Bronchial smooth muscle cell (primary cell): ENCODE measurements at places on chromosomes 5 and 9. TPM values are rescaled to one million over a fixed set of nuclear protein-coding genes. Genes with fewer than 3 reads are reported as not detected.

The CKMT2 gene
- total RNA-seq, result 1.3 and 3.6 TPM in 2 replicates

The ASS1 gene
- total RNA-seq, result 60.1 and 62.2 TPM in 2 replicates

The PPP2R2B gene
- total RNA-seq, result under 0.01 TPM in 1 of 2 replicates, not detected in the other

The DMAC1 gene
- 11.2 and 11.5 TPM in 2 replicates for total RNA-seq

The ERMP1 gene
- total RNA-seq, result 9.6 and 12.1 TPM in 2 replicates

The GRXCR2 gene
- not detected in 2 replicates for total RNA-seq

The ARHGEF28 gene
- total RNA-seq, result 2.5 and 12.3 TPM in 2 replicates

The FBP2 gene
- not detected in 2 replicates for total RNA-seq

The EQTN gene
- total RNA-seq, result not detected in 2 replicates

The KCNIP1 gene
- not detected in 2 replicates for total RNA-seq

The STK32A gene
- 0.09 and 0.32 TPM in 2 replicates for total RNA-seq

The CDKN2A gene
- 28.2 and 41.6 TPM in 2 replicates for total RNA-seq

The ZNF879 gene
- total RNA-seq, result 4.1 and 4.2 TPM in 2 replicates

The SHC3 gene
- 20.9 and 38.0 TPM in 2 replicates for total RNA-seq

The MGAT4B gene
- 101 and 137 TPM in 2 replicates for total RNA-seq

The PCAT7 gene
- total RNA-seq, result not detected in 2 replicates

The FCN2 gene
- total RNA-seq, result not detected in 2 replicates

The SPINK6 gene
- total RNA-seq, result not detected in 2 replicates

The N4BP3 gene
- total RNA-seq, result 1.6 and 1.8 TPM in 2 replicates

The IL12B gene
- total RNA-seq, result under 0.01 and 0.16 TPM in 2 replicates

The SLU7 gene
- 95.5 and 110 TPM in 2 replicates for total RNA-seq

The NUTM2F gene
- total RNA-seq, result not detected in 2 replicates

The BNC2 gene
- 28.8 and 42.7 TPM in 2 replicates for total RNA-seq

The ENDOG gene
- 17.5 and 22.2 TPM in 2 replicates for total RNA-seq

The FOXD4L5 gene
- 0.09 and 0.16 TPM in 2 replicates for total RNA-seq

The PROB1 gene
- total RNA-seq, result 0.26 and 1.3 TPM in 2 replicates

The ALAD gene
- 36.1 and 36.7 TPM in 2 replicates for total RNA-seq

The PRRX2 gene
- total RNA-seq, result 21.5 and 44.3 TPM in 2 replicates

The WHRN gene
- 1.4 and 1.5 TPM in 2 replicates for total RNA-seq

The MRPS27 gene
- 54.5 and 64.9 TPM in 2 replicates for total RNA-seq

The QRFP gene
- total RNA-seq, result not detected in 2 replicates

The NEUROG1 gene
- not detected in 2 replicates for total RNA-seq

The NTNG2 gene
- total RNA-seq, result 3.5 and 4.0 TPM in 2 replicates

The KIF4B gene
- under 0.01 and 0.09 TPM in 2 replicates for total RNA-seq

The AK3 gene
- 75.3 and 75.5 TPM in 2 replicates for total RNA-seq

The FOXI1 gene
- total RNA-seq, result not detected in 2 replicates

The PCA3 gene
- total RNA-seq, result under 0.01 and 0.26 TPM in 2 replicates

The ORM2 gene
- not detected in 2 replicates for total RNA-seq

The RPS23 gene
- total RNA-seq, result 3,336 and 4,702 TPM in 2 replicates

The HRCT1 gene
- total RNA-seq, result 0.16 and 0.17 TPM in 2 replicates

The BTNL3 gene
- not detected in 2 replicates for total RNA-seq

The PCDHGB7 gene
- 5.2 and 9.9 TPM in 2 replicates for total RNA-seq

The FBLL1 gene
- 0.26 and 0.79 TPM in 2 replicates for total RNA-seq

The SLC6A19 gene
- total RNA-seq, result not detected in 2 replicates

The GNG10 gene
- 20.3 and 64.8 TPM in 2 replicates for total RNA-seq

The TCERG1 gene
- 10.6 and 20.6 TPM in 2 replicates for total RNA-seq

The HACD4 gene
- 4.9 and 7.4 TPM in 2 replicates for total RNA-seq

The PLAC8L1 gene
- 0.17 TPM in 1 of 2 replicates, not detected in the other for total RNA-seq

The ARHGEF39 gene
- under 0.01 and 0.32 TPM in 2 replicates for total RNA-seq

The CCDC152 gene
- total RNA-seq, result 0.09 and 2.2 TPM in 2 replicates

The SCGB3A1 gene
- total RNA-seq, result not detected in 2 replicates

The FUT7 gene
- not detected in 2 replicates for total RNA-seq

The SPARC gene
- 615 and 832 TPM in 2 replicates for total RNA-seq

The MRPS2 gene
- 9.9 and 19.1 TPM in 2 replicates for total RNA-seq

The SLC1A3 gene
- 1.7 and 3.0 TPM in 2 replicates for total RNA-seq

The SPATA31A3 gene
- total RNA-seq, result not detected in 2 replicates

The MORN5 gene
- total RNA-seq, result 0.60 TPM in 1 of 2 replicates, not detected in the other
